Activated CD4-positive, alpha-beta T cell treated with anti-CD3 and anti-CD28 coated beads, Interleukin-2, amount 50 U/mL, for 48 hours (primary cell): ENCODE measurements at places on chromosomes 16 and 17.

- DNase-seq = no peak
These were observed 49.4 kb downstream of the RABEP1 start for GRCh38 chr17:5331506-5331905.

GRCh38 chr17:63722403-63722802 lies 19.2 kb downstream of the STRADA start:
- DNase-seq = no peak

- DNase-seq = no peak
These were observed 59.8 kb downstream of the BANP start for GRCh38 chr16:88010968-88011483.

GRCh38 chr16:25258861-25259179 lies 1.2 kb upstream of the ZKSCAN2 start:
- DNase-seq = no peak

GRCh38 chr16:47448830-47449575 lies 11.9 kb downstream of the ITFG1 start:
- no peak for DNase-seq
